ENCODE measurements at places on chromosomes 6 and 20.

GRCh38 chr20:51492167-51493092 is 50.1 kb downstream of the NFATC2 start:
- peak; percentile 68 for DNase-seq

- peak; percentile 22 for DNase-seq
Measured at GRCh38 chr6:118677193-118677592, 25.8 kb upstream of the CEP85L start.

DNA sequence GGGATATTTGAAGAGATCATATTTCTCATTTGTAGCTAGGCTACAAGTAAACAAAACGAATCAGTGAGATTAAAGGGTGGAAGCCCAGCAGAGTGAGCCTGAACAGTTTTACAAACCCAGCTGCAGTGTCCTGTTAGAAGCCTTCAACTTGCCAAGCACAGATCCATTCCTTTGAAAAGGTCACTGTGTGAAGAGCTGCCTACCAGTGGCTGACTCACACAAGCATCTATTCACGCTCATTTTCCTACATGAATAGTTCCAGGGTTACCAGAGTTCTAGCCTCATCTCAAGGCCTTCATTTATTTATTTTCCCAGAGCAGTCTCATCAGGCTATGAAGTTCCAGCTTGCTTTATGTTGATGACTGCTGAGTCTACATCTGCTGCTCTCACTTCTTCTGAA is 25.7 kb upstream of the MLIP start:
- no peak for DNase-seq

DNA sequence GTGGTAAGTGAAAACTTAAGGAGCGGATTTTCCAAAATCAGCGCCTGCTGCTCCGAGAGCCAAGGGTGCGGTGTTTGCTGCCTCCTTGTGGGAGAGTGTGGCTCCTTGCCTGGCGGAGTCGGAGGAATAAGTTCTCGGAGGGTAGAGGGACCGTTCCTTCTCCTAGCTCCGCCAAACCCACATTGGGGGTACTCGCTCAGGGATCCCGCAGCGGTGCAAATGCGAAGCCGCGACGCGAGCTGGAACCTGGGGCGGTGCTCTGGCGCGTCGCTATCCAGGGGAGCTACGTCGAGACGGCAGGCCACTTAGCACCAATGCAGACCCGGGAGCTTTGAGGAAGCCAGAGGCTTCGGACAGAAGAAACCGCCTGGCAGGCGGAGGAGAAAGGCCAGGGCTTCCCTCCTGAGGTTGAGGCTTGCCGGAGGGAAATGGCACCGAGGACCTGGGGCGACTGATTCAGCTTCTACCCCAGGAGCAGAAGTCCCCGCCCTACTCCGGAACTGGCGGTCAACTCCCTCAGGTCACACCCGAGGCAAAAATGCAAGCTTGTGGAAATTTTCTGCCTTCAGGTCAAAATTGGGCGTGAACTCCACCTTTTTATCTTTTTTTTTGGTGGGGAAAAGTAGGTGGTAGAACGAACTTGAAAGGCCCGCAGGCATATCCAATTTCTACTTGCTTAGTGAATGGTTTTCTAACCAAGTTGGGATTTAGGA is 5.7 kb upstream of the DDX43 start:
- DNase-seq, result peak; percentile 74

DNA sequence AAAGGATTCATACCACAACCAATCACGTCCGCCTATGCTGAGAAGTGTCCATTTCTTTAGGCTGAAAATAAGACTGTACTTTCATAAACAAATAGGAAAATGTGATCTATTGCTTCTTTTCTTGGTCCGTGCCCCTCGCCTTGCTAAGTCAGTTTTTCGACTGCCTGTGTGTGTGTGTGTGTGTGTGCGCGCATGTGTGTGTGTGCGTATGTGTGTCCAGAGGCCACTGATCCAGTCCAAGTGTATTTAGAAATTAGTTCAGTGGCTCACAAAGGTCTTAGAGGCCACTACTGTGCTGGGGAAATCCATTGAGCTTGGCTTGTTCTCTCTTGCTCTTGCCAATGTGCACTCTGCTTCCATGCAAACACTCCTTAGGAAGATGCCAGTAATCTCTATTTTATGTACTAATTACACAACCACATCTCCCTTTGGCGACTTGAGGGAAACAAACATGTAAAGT is 50.5 kb downstream of the SLC22A23 start:
- no peak for DNase-seq

DNA sequence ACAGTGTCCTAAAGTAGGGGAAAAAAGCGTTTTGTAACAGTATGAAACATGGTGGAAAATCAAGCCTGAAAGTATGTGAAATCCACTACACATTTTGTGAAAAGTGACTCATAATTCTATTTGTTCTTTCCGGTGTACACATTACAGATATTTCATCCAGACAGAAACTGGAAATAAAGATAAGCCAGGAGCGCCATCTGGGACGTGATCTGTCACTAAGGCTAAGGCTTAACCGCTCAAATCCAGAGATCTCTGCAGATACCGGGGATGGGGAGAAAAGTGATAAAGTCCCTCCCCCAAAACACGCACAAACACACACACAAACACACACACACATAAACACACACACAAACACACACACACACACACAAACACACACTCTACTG is 26.6 kb upstream of the SRSF6 start:
- DNase-seq, result no peak

GRCh38 chr6:45074439-45074838 is 253.7 kb upstream of the RUNX2 start:
- peak; percentile 53 for DNase-seq

DNA sequence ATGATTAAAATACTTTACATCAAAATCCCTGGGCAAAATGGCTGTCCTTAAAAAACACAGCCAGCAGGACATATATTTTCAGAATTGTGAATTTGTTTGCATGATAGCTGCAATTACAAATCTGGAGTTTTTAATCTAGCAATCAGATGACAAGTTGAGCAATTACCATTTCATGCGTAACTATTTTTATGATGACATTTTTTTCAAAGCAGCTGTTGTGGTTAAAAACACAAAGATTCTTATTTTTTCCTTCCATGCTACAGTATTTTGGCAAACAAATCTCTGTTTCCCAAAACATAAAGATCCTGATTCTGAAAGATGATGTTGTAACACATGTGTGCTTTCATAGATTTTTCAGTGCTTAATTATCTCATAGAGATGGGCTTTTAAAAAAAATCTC is 90.2 kb downstream of the PHACTR1 start:
- no peak for DNase-seq

DNA sequence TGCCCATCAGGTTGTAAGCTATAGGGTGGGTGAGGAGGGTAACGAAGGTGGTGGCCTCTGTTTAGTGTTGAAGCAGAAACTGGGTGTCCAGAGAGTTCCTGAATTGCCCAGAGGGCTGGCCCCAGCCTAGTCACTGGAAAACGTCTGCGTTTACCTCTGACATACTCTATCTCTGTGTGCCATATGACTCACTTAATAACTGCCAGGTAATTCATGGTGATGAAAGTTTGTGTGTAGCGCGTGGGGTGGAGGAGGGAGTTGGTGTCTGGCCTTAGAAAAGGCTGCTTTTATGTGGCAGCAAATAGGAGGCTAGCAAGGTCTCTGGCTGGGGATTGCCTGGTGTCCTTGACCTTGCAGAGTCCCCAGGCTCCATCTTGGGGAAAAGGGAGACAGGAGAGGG is 47.3 kb downstream of the SLC35D3 start:
- no peak for DNase-seq

GRCh38 chr6:56528412-56528841 is 114.3 kb downstream of the DST start:
- no peak for DNase-seq

DNA sequence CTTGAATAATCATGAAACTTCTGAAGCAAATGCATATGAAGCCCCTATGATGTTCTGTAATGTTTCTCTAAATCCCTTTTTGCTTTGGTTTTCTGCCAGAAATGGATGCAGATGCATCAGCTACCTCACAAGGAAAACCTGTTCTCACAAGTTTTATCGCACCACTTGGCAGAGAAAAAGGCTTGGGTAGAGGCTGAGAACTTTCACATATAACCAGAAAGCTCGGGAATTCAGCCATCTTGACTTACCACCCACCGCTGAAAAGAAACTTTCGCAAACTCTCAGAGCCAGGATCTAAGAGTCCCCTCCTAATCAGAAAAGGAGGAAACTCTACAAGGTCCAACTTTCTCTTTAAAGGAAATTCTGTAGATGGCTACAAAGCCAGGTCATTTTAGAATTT is 36.2 kb upstream of the ADTRP start:
- no peak for DNase-seq

DNA sequence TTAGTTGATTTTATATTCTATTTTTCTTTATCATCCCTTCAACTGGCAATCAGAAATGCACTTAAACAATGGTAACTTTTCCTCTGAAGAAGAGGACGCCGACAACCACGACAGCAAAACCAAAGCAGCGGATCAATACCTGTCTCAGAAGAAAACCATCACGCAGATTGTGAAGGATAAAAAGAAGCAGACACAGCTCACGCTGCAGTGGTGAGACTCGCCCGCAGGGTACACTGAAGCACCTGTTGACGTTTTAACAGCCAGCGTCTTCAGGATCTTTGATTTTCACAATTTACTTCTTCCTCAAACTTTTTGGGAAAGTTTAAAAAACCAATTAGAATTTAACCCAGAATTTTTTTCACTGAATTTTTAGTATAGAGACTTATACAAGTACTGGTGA is 701 bp downstream of the RFX6 start:
- no peak for DNase-seq

GRCh38 chr6:116456927-116457326 is 4.2 kb upstream of the CALHM6 start:
- no peak for DNase-seq

GRCh38 chr6:155143029-155143577 is 120.7 kb upstream of the CLDN20 start:
- DNase-seq, result no peak

DNA sequence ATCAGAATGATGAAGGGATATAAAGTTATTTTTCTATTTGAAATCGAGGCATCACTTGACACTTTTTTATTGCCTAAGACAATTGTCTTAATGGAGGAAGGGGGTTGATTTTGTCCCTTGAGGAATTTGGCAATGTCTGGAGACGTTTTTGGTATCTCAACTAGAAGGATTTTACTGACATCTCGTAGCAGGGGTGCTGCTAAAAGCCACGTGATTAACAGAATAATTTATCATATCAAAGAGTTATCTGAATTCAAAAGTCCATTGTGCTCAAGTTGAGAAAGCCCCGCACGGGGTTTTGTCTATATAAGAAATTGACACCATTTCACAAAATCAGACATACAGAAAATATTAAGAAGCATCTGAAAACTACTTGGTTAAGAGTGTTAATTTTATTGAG is 1.5 kb upstream of the TAAR6 start:
- no peak for DNase-seq

DNA sequence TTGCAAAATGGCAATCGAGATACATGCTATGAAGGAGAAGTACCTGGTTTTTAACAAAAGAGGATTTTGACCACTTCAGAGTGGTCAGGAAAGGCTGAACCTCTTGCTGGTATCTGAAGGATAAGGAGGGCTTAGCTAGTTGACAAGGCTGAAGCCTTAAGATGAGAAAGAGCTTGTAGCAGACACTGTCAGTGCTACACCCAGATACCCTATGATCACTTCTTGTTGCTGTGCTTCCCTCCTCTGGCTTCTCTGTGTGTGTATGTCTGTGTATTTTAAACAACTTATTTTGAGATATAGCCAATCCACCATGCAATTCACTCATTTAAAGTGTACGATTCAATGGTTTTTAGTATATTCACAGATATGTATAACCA is 38.9 kb upstream of the TGM2 start:
- DNase-seq, result no peak

DNA sequence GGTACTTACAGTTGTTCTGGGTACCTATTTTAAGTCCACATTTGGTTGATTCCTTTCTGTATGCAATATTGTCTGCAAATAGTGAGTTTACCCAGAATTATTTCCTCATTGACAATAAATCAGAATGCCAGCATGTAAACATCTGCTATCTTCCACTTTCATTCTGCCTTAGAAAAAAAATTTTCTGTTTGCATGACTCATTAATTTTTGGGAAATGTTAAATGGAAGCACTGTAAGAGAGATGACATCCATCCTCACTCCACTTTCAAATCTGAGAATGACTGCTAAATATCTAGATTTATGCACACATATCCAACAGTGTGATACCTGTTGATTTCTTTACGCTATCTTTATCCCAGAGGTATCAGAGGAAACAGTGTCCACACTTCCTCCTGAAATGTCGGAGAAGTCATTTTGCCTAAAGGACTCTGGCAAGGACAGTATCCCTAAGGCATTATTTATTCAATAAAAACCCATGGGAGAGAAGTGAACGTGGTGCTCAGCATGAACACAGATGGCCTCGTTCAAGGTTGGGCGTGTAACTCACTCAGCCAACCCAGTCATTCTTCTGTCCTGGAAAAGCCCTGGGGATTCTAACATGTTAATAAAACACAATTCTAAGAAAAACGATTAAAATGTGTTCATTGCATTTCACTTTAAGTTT is 780.9 kb downstream of the QKI start:
- DNase-seq, result no peak

DNA sequence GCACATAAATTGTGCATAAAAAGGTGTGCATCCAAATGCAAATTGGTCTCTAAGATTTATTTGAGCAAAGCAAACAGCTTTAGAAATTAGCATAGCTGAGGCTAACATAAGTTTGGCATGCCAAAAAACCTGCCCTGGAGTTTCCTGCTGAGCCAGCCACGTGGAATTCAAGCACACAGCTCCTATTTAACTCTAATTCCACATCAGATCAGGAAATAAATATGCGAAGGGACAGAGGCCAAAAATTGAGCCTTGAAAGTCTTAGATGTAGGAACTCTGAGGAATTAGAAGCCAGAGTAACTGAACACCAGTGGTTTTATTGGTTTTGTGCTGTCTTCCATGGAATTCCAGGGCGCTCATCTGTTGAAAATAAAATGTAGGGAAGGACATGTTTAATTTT is 19.6 kb downstream of the SOBP start:
- no peak for DNase-seq

DNA sequence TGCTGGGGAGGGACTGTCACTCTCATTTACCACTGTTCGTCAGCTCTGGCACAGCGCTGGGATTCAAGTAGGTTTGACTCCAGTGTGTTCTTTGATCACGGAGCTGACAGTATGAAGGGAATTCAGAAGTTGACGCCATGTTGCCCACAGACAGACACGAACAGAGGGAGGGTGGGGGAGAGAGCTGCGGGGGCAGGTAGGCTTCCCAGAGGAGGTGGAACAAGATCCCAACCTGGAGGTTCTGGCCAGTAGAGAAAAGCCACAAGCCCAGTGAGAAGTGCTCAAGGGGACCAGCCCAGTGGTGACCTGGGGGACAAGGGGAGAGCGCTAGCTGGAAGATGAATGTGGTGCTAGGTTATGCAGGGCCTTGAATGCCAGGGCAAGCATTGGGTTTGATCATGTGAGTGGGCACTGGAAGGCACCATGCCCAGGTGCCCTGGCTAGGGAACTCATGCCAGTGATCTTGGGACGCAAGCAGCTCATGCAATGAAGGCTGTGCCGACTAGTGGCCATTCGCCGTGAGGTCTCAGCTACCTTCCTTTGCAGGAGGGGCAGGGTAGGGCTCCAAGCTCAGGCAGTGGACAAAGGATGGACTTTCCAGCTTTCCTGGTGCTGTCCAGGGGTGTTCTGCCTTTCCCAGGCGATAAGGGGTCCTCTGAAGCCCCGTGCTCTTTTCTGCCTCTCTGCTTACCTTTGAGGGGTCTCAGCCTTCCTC is 50.4 kb upstream of the APCDD1L start:
- DNase-seq, result no peak

- DNase-seq, result no peak
Measured at GRCh38 chr20:52168116-52168515, 23.5 kb downstream of the ZFP64 start.

Measured in Kasumi-1 (cell line).